ENCODE measurements at places on chromosomes 3 and 15.

DNA sequence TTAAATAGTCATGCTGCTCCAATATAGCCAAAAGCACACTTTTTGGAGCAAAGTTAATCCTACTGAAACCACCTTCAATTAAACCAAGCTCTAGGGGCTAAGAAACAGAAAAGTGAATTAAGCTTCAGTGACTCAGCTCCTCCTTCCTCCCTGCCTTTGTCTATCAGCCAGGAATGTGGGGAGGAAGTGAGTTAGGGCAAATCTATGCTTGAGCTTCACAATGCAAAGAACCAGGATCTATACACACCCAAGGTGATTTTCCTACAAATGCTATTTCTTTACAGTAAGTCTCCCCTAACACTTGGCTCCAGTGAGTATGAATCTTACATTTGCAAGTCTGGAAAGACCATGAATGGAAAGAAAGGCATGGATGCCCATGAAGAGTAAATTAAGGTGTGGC lies 212.1 kb downstream of the P3H2 start:
- no peak for DNase-seq

DNA sequence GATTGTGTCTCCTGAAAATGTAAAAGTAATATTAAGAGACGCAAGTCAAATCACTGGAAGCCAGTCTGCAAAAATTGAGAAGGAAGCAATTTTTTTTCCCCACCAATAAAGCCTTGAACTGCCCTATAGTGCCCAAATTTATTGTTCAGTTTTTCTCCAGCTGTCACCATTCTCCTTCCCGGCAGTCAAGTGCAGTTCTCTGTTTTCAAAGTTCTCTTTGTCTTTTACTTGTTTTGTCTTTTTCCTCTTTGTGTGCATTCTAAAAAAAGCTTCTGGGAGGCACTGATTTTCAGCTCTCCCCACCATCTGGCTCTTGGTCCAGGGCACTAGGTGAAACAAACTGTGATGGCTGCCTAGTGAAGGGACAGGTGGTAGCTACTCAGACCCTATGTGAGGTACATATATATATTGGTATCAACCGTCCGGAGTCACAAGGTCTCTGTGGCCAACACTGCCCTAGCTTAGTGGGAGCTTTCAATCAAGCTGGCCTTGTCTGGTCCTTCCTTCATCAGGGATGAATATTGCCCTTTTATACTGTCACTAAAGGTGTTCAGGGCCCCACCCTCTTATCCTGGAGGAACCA lies 6.1 kb upstream of the CLRN1 start:
- DNase-seq, result no peak

GRCh38 chr3:108728934-108729333 lies 28.3 kb downstream of the RETNLB start:
- no peak for DNase-seq

DNA sequence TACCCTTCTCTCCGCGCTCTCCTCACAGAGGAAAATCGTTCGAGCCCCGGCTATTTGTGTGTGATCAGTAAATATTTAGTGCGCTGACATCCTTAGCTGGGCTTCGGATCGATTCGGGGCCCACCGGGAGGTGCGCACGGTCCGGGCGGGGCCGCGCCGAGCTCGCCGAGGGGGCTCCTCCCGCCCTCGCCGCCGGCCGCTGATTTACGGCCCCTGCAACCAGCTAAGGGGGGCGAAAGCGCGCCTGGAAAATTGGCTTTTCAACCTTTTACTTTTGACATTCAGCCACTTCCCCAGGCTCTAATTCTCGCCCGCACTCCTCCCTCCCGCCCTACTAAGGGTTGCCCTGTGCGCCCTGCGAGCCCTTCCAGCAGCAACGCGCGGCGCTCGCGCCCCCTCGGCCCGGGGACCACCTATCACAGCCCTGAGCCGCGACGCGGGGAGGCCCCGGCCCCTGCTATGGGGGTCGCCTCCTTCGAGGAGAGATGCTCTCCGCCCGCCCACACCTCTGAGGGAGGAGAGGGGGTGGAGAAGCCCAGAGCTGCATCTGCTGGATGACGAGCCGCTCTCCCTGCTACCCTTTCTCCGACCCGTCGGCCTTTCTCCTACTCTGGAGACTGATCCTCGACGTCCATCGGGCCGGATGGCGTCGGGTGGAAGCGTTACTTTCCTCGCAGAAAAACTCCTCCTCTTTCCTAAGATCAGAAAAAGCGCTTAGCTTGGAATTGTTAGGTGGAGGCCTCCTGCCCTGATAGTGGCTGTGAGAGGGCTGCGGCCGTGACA lies 7.8 kb upstream of the NR2F2 start:
- DNase-seq, result no peak

- DNase-seq, result no peak
Measured at GRCh38 chr3:105328338-105328730, 38.4 kb upstream of the ALCAM start.

- peak; percentile 42 for DNase-seq
Measured at GRCh38 chr3:45760878-45761711, 35.2 kb downstream of the SLC6A20 start.

GRCh38 chr3:45771166-45771775 lies 25.1 kb downstream of the SLC6A20 start:
- no peak for DNase-seq

DNA sequence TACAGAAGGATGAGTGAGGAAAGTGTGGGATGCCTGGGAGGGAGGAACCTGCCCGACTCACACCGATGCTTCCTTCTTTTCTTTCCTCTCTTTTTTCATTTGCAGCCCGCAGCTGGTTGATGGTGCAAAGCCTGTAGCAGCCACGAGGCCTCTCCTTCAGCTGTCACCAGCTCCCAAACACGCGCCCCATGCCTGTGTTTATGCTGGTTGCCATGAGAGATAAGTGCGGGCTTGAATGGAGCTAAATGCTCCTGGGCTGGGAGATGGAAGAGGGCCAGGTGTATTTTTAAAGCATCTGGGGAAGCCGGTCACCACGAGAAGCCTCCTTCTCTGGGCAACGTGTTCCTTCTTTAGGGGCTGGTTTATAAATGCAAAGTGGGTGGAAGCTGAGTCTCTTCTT lies 9.3 kb downstream of the COLQ start:
- DNase-seq, result no peak

DNA sequence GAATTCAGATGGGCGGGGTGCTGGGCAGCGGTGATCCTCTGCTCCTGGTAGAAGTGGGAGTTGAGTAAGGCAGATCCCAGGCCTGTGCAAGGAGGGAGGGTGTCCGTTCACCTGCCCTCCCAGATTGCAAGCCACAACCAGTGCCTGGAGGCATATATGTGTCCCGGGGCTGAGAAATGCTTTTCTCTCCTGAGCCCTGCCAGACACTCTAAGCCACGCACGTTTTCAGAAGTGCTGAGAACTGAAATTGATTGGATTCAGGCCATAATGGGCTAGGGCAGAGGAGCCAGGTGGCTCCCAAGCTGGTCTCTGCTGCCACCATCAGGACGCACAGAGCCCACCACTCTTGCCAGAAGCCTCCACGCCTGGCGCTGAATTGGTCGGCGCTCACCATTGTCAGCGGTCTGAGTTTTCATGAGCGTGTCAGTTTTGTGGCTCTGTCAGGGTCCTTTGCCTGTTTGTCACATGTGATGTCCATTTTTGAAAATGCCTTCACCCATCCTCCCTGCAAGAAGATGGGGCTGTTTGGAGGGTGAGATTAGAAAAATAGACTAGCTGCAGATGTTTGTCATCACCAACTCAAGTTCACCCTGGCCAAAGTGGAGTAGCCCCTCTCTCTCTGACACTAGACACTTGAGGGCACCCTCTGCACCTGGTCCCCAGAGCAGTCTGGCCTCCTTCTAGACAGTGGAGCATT lies 15.4 kb upstream of the BFSP2 start:
- no peak for DNase-seq

DNA sequence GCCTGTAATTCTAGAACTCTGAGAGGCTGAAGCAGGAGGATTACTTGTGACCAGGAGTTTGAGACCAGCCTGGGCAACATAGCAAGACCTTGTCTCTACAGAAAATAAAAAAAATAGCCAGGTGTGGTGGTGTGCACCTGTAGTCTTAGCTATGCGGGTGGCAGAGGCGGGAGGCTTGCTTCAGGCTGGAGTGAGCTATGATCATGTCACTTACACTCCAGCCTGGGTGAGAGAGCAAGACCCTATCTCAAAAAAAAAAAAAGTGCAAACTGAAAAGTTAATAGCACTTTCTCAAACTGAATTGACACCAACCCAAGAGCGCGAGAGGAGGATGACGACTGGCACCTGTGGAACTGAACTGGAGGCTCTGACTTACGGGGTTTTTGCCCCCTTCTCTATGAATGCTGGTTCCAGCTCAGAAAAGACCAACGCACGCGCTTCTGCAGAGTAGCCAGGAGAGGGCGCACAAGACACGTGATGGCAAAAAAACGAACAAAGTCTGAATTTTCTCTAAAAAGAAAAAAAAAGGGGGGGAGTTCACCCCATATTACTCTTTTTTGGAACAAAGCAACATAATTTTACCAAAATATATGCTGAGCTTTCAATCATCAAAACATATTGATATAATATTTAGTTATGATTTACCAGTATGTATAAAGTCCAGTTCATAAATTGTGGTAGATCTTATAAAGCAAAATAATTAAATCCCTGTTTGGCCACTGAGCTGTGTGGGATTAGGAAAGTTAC lies 23.7 kb downstream of the CFAP92 start:
- peak; percentile 57 for DNase-seq

GRCh38 chr15:40157778-40158447 lies 3.0 kb upstream of the BUB1B start:
- DNase-seq, result no peak

DNA sequence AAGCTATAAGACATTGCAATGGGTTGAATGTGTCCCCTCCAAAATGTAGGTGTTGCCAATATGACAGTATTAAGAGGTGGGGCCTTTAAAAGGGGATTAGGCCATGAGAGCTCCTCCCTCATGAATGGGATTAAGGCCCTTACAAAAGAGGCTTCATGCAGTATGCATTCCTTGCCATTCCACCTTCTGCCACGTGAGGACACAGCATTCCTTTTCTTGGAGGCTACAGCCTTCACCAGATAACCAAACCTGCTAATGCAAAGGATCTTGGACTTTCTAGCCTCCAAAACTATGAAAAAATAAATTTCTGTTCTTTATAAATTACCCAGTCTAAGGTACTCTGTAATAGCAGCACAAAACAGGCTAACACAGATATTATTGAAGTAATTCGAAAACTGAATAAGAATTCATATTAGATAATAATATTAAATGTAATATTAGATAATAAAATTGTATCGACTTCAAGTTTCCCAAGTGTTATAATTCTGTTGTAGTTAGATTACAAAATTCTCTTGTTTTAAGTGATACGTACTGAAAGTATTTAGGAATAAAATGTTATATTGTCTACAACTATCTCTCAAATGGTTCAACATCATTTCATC lies 29.4 kb upstream of the ATP8B4 start:
- DNase-seq, result no peak

GRCh38 chr3:193794002-193794881 lies 201.2 kb downstream of the OPA1 start:
- no peak for DNase-seq

DNA sequence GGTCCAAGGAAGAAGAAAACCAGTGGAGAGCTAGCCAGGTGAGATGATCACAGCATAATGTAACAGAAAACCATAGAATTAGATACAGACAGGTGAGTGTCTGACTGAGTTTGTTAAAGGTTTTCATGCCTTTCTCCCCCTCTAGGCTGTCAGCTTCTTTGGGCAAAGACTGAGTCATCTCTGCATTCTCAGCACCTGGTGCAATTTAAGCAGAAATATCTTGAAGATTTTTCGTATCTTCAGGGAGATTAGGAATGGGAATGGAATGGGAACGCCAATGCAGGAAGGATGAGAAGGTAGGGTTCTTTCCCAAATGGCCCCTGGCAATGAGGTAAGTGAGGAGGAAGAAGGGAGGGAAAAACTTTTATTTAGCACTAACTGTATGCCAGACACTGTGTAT lies 122.0 kb upstream of the SLC7A14 start:
- no peak for DNase-seq

Data from CD4-positive, alpha-beta T cell treated with Interleukin-15 for 4 hours (primary cell).